WTC11 (cell line): ENCODE measurements at places on chromosomes 7 and 10.

GRCh38 chr7:81410471-81411117 is 359.3 kb downstream of the HGF start:
- no peak for DNase-seq

DNA sequence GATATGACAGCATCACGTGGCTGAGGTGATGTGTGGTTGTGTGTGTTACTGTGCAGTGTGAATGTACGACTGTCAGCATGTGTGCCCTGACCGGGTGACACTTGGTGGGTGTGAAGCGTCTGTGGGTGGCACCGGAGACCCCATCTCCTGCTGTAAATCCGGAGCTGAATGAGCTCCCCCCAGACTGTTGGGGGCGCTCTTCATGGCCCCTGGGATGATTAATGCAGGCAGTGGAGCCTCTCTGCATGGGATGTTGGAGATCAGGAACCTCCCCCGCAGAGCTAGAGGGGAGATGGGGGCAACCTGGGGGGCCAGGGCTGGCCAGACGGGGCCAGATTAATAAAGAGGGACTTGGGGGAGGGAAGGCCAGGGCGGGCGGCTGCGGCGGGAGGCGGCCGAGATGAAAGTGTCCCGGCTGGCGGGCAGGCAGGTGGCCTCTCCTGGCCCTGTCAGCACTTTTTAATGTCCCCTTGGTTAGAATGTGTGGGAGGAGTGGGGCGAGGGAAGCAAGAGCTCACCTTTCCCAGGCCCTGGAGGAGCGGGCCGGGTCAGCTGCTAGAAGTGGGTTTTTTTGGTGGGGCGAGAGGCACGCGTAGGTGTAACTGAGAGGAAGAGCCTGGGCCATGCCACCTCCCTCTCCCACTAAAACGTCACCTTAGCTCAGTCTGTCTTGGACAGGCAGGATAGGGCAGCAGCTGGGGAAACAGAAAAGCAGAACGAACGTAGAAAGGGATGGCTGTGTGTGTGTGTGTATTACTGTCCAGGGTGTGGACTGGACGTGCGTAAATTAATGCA is 34.1 kb downstream of the HIF1AN start:
- DNase-seq = peak; percentile 62

GRCh38 chr7:70714506-70715038 is 417.4 kb upstream of the GALNT17 start:
- DNase-seq = no peak

DNA sequence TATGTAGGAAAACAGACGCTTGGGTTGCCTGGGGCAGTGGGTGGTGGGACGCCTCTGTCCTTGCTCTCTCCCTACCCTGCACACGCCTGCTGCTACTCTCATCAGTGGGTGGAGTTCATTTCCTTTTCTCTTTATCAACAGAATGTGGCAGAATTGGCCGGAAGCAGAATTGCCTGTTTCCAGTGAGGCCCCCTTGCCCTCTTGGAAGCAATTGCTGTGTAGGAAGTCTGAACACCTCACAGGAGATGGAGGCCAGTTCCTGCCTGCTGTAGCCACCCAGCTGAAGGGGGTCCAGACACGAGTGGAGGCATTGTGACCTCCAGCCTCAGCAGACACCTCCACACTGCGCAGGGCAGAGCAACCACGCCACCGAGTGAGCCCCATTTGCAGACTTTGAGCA is 331.6 kb upstream of the ZNF32 start:
- DNase-seq = no peak

DNA sequence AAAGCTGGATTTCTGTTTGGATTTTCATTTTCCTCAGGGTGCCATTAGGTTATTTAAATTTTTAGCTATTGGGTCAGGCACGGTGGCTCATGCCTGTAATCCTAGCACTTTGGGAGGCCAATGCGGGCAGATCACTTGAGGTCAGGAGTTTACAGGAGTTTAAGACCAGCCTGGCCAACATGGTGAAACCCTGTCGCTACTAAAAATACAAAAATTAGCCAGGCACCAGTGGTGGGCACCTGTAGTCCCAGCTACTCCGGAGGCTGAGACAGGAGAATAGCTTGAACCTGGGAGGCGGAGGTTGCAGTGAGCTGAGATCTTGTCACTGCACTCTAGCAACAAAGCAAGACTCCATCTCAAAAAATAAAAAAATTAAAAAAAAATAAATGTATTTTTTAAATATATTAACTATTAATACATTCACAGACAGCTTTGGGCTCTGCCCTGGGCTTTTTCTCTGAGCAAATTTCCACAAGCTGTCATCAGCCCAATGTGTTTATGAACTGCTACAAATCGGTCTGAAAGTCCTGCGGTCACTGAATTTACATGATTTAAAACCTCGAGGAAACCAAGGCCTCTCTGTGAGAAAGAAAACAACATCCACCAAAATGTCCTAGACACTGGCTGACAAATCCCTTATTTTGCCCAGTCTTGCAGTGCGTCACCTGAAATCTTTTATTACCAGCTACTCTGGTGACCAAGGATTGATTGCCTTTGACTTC is 19.2 kb upstream of the PLEKHS1 start:
- DNase-seq = no peak

- no peak for DNase-seq
Measured at GRCh38 chr7:33547880-33548279, 357.5 kb upstream of the BMPER start.

DNA sequence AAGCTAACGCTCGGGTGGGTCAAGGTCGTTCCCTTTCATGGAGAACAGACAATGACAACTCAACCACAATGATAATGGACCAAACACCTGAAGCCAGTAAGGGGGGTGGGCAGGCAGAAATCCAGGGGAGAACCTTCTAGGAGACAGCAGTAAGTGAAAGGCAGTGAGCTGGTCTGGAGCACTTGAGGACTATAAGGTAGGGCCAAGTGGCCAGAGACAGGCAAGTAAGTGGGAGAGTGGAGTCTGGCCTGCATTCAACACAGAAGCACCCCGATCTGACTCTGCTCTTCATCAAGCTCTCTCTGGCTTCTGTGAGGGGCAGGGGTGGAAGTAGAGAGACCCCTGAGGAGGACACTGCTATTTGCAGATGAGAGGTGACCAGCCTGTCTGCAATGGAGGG is 7.7 kb upstream of the IKZF1 start:
- no peak for DNase-seq

- no peak for DNase-seq
Measured at GRCh38 chr10:111112333-111112732, 35.5 kb downstream of the ADRA2A start.

- no peak for DNase-seq
Measured at GRCh38 chr10:76786504-76787072, 851.0 kb downstream of the KCNMA1 start.

DNA sequence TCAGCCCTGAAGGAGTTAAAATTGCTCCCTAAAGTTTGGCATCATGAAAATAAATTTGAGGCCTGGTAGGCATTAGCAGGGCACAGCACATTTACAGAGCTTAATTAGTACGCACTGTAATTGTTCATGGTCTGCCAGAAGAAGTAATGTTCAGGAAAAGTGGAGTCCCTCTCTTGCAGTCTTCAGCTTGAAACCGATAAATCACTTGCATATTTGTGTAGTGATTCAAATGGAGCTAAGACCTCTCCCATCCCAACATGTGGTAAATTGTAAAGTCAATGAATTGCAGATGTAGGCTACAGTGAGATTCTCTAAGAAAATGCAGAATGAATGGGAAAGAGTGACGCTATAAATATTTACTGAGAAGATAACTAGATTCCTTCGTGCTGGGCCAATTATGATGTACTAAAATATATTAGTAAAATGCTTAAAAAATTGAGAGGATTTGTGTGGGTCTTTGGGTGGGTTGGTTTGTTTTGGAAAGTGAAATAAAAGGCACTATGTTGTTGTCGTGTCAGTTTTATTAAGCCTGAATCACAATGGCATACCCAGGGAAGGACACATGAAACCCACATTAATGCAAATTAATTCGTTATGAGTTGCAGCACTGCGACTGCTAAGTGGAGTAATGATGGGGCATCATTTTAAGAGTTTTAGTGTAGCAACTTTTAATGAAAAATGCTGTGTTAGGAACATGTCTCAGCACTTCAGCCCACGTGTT is 8.4 kb downstream of the TCF7L2 start:
- DNase-seq = no peak
